D721Med (cell line): ENCODE measurements at places on chromosomes 5 and 9.

DNA sequence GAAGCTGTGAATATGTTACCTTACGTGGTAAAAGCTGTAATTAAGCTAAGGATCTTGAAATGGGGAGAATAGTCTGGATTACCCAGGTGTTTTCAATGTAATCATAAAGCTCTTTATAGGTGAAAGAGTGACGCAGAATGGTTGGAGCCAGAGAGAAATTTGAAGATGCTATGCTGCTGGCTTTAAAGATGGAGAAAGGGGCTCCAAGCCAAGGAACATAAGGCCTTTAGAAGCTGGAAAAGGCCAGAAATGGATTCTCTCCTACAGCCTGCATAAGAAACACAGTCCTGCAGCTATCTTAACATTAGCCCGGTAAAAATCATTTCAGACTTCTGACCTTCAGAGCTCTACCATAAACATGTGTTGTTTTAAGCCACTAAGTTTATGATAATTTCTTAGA, 243.3 kb upstream of the VLDLR start:
- DNase-seq = no peak

GRCh38 chr5:38112938-38113337, 145.4 kb upstream of the EGFLAM start:
- no peak for DNase-seq

GRCh38 chr5:643351-643801, 31.2 kb downstream of the CEP72 start:
- DNase-seq = no peak

DNA sequence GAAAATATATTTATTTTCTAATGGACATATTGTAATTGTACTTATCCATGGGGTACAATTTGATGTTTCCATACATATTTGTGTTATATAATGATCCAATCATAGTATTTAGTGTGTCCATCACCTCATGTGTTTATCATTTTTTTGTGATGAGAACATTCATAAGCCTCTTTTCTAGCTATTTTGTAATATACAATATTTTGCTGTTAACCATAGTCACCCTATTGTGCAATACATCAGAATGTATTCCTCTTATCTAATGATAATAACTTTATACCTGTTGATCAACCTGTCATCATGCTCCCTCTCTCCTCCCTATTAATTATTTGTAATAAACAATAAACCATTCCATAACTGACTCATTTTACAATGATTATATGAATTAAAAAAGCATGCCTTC, 93.2 kb downstream of the ISL1 start:
- no peak for DNase-seq

DNA sequence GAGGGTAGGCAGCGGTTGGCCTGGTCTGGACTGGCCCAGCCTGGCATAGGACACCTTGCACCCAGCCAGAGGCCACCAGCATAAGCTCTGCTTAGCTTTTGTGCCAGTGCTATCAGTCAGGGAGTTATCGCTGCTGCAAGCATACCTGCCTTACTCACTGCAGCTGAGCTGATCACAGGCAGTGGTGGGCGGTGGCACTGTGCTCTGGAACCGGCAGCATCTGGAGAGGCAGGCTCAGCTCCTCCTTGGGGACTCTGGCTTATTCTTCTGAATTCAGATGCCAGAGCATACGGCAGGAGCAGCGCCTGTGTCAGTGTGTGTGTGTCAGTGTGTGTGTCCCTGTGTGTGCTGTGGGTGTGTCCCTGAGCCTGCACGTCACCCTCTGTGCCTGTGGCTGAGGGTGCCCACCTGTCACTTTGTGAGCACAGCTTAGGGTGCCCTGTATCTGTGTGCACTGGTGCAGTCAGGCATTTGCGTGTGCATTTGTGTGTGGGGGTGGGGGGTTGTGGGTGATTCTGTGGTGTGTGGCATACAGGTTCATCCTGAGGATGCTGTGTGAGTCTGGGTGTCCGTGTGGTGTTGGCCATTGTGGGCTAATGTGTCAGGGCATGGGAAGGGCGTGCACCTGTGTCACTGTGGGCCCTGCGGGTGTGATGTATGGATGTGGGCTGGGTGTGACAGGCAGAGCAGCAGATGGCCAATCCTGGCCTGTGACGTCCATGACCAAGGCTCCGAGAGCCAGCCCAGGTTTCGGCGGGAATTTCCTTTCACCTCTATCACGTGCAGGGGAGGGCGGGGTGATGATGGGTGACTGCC, 23.5 kb downstream of the LMX1B start:
- DNase-seq = no peak
